ENCODE measurements at places on chromosomes 1 and 21. TPM values are rescaled to one million over a fixed set of nuclear protein-coding genes. Genes with fewer than 3 reads are reported as not detected.

The SPRR1A gene
- polyA plus RNA-seq, result not detected

The CLCA1 gene
- not detected for polyA plus RNA-seq

The ZMYND12 gene
- polyA plus RNA-seq, result 0.24 TPM

The COPA gene
- 126 TPM for polyA plus RNA-seq

The MAN1C1 gene
- 3.5 TPM for polyA plus RNA-seq

The CAMK1G gene
- not detected for polyA plus RNA-seq

The NEGR1 gene
- not detected for polyA plus RNA-seq

The OLFM3 gene
- polyA plus RNA-seq, result not detected

The TCHH gene
- not detected for polyA plus RNA-seq

The FCRL5 gene
- not detected for polyA plus RNA-seq

The DBT gene
- polyA plus RNA-seq, result 4.1 TPM

The IGSF3 gene
- 0.14 TPM for polyA plus RNA-seq

The TRIM45 gene
- 0.06 TPM for polyA plus RNA-seq

The ETV3L gene
- not detected for polyA plus RNA-seq

The RGS4 gene
- not detected for polyA plus RNA-seq

The AKR1A1 gene
- 100 TPM for polyA plus RNA-seq

The ANXA9 gene
- polyA plus RNA-seq, result not detected

The GPX7 gene
- polyA plus RNA-seq, result 43.5 TPM

The CACHD1 gene
- 0.46 TPM for polyA plus RNA-seq

The SLAMF9 gene
- polyA plus RNA-seq, result not detected

The ZFP69 gene
- polyA plus RNA-seq, result 3.8 TPM

The GNG4 gene
- polyA plus RNA-seq, result not detected

The GNAT2 gene
- not detected for polyA plus RNA-seq

The TNNI3K gene
- 0.41 TPM for polyA plus RNA-seq

The IFNLR1 gene
- polyA plus RNA-seq, result 0.36 TPM

The LDLRAD1 gene
- not detected for polyA plus RNA-seq

The WLS gene
- polyA plus RNA-seq, result not detected

The RHBDL2 gene
- polyA plus RNA-seq, result 0.10 TPM

The PRAMEF2 gene
- polyA plus RNA-seq, result not detected

The CFHR2 gene
- polyA plus RNA-seq, result not detected

The UBXN10 gene
- 0.37 TPM for polyA plus RNA-seq

The LCA5L gene
- not detected for polyA plus RNA-seq

The APCS gene
- polyA plus RNA-seq, result not detected

The S1PR1 gene
- 147 TPM for polyA plus RNA-seq

The AGT gene
- not detected for polyA plus RNA-seq

The CD5L gene
- not detected for polyA plus RNA-seq

The TNNT2 gene
- not detected for polyA plus RNA-seq

The CRABP2 gene
- not detected for polyA plus RNA-seq

The MAN1A2 gene
- polyA plus RNA-seq, result 27.2 TPM

The COL16A1 gene
- polyA plus RNA-seq, result not detected

The DENND1B gene
- polyA plus RNA-seq, result 18.1 TPM

The PANK4 gene
- 17.7 TPM for polyA plus RNA-seq

The GLIS1 gene
- not detected for polyA plus RNA-seq

The SLC16A4 gene
- 0.73 TPM for polyA plus RNA-seq

The BSND gene
- polyA plus RNA-seq, result not detected

The CR1L gene
- not detected for polyA plus RNA-seq

Measured in CD4-positive, CD25-positive, alpha-beta regulatory T cell (primary cell).